Activated CD4-positive, CD25-positive, alpha-beta regulatory T cell (primary cell): ENCODE measurements at places on chromosomes 6 and 20.

DNA sequence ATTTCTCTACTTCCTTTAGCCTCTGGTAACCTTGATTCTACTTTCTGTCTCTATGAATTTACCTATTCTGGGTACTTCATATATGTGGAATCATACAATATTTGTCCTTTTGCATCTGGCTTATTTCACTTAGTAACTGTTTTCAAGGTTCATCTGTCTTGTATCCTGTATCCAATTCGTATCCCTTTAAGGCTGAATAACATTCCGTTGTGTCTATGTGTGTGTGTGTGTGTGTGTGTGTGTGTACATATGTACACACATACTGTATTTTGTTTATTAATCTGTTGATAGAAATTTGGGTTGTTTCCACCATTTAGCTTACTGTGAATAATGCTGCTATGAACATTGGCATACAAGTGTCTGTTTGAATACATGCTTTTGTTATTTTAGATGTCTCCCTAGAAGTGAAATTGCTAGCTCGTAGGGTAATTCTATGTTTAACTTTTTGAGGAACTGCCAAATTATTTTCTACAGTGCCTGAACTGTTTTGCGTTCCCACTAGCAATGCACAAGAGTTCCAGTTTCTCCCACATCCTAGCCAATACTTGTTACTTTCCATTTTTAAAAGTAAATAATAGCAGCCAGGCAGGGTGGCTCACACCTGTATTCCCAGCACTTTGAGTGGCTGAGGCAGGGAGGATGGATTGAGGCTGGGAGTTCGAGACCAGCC, 17.7 kb downstream of the SENP6 start:
- no peak for DNase-seq

DNA sequence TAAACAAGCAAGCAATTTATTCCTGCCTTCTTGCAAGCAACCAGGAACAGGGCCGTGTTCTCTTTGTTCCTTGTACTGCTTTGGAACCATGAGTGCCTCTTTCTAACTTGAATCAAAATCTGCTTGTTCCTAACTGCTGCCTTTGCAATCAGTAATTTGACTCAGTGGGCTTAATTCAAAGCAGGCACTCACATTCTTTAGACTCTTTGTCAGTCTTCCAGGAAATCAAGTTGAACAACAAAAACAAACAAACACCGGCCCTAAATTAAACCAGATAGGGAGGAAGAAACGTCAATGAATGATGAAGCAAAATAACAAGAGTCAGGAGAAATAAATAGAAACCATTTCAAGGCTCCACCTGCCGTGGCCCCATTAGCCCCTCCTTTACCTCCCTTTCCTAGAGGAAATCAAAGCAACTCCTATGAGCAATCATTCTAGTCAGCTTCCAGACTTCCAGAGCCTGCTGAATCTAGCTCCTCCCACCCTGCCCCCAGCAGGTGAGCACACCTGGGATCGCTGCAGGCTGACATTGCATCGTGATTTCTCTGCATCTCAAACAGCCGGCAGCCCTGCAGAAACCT, 582.2 kb upstream of the FLRT3 start:
- no peak for DNase-seq

GRCh38 chr6:28865401-28866204, 58.2 kb downstream of the TRIM27 start:
- DNase-seq: no peak

DNA sequence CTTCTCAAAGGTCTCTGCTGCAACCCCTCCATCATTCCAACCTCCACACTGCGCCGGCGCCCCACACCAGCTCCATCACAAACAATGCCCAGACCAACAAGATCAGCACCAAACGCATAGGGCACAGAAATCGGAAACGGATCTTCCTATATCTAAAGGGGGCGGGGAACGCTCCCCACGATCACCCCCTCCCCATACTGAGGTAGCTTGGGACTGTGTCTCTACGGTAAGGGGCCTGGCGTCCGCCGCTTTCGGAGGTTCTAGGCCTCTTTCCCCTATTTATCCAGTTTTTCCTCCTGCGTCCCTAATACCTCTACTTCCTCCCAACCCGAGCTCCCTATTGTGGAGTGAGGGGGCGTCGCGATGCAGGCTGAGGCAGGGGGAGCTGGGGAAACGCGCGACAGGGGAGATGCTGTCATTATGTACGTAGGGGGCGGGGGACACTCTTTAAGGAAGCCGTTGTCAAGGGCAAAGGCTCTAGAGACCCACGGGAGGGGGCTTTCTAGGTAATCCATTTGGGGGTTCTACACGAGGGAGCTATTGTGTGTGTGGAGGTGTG, 909 bp downstream of the DNAAF9 start:
- no peak for DNase-seq

DNA sequence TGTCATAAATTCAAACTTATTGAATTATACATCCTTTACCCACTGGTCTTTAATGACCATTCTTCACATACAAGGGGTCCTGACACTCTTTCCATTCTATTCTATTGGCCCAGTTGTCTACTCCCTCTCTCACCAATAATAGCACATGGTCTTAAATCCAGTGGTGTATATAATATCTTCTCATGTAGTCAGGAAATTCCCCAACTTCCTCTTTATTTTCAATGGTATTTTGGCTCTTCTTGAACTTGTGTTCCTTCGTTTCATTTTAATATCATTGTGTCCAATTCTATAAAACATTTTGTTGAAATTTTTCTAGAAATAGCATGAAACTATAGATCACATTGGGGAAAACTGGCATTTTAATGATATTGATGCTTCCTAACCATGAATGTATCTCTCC, 36.8 kb downstream of the PSMB9 start:
- DNase-seq: no peak

DNA sequence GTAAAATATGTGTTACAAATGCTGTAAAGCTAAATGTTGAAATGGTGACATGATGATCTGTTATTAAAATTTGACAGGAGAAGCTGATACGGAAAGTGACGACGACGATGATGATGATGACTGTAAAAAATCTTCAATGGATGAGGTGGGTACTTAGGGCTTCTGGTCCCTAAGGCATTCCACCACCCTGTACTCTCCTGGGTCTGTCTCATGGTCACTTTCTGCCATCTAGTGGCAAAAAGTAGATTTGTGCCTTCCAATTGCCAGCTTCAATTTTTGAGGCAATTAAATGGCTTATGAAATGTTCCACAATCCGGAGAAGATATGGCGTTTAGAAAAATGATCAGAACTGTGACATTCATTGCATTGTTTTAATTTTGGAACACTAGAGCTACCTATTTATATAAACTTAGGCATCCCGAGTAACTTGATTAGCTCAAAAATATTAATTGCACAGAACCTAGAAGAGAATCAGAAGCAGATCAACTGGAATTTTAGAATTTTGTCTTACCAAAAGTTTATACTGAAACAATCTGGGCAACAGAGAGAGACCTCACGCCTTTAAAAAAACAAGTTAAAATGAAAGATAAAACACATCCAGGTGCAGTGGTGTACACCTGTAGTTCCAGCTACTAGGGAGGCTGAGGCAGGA, 346.5 kb upstream of the PLCB4 start:
- DNase-seq: no peak

GRCh38 chr6:13528232-13528631, 40.8 kb upstream of the GFOD1 start:
- DNase-seq: no peak

DNA sequence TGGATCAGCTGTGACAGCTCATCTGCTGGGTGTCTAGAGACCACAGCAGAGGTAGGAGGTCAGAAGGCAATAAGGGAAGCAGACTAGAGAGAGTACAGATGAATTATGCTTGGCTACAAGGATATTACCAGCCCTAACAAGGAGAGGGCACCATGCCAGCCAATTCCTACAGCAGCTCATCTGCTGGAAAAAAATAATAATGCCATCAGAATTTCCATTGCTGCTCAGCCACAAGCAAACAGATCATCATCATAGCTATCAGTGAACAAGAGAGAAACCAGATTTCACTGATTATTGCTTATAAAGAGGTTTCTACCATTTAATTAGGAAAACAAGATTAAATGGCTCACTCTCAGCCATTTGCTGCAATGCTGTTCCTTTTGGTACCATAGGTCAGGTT, 66.5 kb downstream of the PSMG4 start:
- no peak for DNase-seq

GRCh38 chr6:145960918-145961589, 3.1 kb downstream of the SHPRH start:
- no peak for DNase-seq

DNA sequence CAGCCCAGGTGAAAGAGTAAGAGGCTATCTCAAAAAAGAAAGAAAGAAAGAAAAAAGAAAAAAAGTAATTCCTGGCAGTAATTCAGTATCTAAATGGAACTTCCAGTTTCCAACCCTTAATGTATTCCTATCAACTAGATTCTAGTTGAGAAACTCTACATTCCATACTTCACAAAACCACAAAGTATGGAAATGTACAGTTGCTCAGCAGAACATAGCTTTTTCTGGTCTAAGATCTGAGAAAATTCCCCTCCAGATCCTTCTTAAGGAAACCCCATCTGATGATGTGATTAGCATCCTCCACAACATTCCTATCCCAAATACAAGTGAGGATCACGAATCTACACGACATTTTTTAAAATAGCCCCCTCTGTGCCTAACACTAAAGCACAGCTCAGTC, 3.6 kb downstream of the ARMH2 start:
- DNase-seq: no peak

DNA sequence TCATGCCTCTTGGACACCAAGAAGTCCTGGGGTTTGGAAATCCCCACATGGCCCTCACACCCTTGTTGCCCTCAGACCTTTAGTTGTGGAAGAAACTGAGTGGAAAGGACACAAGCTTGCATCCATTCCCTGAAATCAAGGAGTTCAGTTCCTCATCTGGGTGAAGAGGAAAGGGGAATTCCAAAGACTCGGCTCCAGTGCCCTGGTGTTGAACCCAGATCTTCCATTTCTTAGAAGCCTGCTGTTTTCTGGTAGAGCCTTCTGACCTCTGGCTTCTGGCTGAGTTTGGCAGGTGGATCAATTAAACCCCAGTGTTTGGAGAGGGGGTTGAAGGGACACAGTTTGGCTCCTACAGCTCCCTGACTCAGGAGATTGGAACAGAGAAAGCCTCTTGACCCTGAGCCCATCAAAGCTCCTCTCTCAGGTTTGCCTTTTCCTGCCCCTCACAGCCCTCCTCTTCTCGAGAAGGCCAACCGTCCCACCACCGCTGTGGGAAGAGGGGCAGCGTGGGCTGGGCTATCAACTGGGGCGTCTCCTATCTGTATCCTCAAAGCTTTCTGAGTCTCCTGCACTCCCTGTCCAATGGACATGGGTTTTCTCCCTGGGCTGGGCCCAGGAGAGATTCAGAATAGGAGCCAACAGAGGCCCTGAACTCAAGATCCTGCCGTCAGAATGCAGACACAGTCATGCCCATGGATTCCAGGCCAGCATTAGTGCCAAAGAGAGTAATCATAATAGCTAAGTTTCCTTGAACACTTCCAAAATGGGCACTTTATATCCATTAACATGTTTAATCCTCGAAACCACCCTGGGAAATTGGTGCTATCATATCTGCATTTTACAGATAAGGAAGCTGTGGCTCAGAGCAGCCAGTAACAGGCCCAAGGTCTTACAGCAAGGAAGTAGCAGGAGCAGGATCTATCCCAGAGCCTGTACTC, 146.2 kb downstream of the VEGFA start:
- DNase-seq: no peak

- DNase-seq: no peak
Measured at GRCh38 chr6:170167657-170168159, 123.2 kb downstream of the DLL1 start.

- DNase-seq: no peak
Measured at GRCh38 chr6:16651871-16652270, 109.4 kb downstream of the ATXN1 start.

- no peak for DNase-seq
Measured at GRCh38 chr20:14966808-14967207, 629.4 kb upstream of the FLRT3 start.

- DNase-seq: no peak
Measured at GRCh38 chr20:5949943-5950270, 426 bp downstream of the TRMT6 start.

DNA sequence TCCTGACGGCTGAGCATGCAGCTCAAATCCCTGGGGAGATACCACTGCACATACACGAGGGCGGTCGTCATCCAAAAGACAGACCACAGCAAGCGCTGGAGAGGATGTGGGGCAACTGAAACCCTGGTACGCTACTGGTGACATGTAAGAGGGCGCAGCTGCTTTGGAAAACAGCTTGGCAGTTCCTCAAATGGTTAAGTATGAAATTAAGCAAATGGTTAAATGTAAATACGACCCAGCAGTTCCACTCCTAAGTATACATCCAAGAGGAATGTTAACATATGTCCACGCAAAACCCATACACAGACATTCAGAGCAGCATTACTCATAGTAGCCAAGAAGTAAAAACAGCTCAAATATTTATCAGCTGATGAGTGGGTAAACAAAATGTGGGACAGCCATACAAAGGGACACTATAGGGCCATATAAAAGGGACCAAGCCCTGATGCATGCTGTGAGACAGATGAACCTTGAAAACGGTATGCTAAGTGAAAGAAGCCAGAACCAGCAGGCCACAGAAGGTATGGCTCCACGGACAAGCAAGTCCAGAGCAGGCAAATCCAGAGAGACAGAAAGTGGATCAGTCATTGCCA, 38.5 kb downstream of the RIPOR3 start:
- no peak for DNase-seq
